ENCODE measurements at places on chromosomes 5 and 9.

GRCh38 chr5:93819668-93820067 is 78.3 kb upstream of the POU5F2 start:
- no peak for DNase-seq

DNA sequence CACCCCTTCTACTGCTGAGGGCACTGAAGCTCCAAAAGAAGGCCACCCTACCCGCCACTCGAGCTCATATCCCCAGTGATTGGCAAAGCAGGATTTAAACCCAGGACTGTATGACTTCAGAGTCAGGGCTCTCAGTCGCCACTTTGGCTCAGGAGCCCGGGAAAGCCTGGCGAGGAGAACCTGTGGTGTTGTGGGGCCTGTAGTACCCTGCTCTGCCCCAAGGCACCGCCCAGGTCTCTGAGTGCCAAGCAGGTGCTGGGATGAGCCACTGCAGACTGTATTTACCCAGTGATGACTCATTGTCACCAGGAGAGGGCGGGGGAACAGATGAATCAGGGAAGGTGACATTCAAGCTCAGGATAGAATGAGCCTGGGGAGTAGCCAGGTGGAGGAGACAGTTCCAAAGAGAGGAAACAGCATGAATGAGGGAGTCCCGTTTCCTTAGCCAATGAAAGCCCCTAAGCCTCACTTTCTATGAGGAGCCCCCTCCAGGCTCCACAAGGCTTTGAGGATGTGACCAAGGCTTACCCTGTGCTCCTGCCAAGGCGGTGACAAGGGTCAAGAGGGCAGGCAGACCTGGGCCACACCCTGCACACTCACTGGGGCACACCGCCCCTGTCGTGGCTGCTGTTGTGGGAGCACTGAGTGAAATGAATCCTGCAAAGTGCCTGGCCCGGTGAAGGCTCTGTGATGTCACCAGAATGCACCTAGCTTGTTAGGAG is 17.8 kb upstream of the DPM2 start:
- DNase-seq, result no peak

GRCh38 chr5:21806271-21806670 is 1046.9 kb downstream of the CDH12 start:
- DNase-seq, result no peak

- DNase-seq, result no peak
Measured at GRCh38 chr5:40734986-40735385, 20.8 kb downstream of the TTC33 start.

- no peak for DNase-seq
Measured at GRCh38 chr9:79060766-79061165, 511.0 kb upstream of the TLE4 start.

- no peak for DNase-seq
Measured at GRCh38 chr9:19231126-19231903, 822 bp downstream of the DENND4C start.

- DNase-seq, result no peak
Measured at GRCh38 chr9:114285166-114285867, 37.6 kb upstream of the ORM1 start.

GRCh38 chr5:111781200-111781599 is 24.2 kb upstream of the NREP start:
- no peak for DNase-seq

GRCh38 chr5:113166852-113167366 is 190.3 kb downstream of the DCP2 start:
- no peak for DNase-seq

GRCh38 chr9:116978155-116978554 is 291.1 kb downstream of the TRIM32 start:
- DNase-seq, result no peak

DNA sequence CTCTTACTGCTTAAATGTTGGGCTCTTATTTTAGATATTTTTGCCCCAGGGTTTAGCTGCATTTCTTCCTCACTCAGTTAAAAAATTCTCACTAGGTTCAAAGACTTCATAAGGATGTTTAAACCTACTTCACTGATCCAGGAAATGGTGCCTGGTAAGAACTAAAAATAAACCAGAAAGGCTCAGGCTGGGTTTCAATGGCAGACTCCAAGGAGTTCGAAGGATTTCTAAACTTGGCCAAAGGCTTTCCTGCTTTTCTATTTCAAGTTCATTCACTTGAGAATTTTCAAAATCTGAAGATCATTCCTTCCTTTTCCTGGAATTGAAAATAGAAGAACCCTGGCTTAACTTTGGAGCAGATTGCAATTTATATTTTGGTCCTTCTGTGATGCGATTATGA is 193.0 kb upstream of the MAP1B start:
- no peak for DNase-seq

DNA sequence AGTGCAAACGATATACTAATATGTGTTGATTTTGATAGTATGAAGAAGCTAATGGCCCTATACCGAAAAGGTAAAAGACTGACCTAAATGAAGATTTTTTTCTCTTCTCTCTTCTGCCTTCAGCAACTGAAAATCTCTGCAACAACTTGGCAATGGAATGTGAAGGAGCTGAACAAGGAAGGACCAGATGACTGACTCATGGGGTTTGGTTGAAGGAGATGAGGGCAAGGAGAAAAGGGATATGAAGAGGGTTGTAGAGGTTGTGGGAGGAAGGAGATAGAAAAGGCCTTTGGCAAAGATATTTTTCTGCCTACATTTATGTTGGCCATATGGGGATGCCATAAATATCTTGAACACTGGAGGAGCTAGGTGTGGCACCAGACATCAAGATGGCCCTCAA is 129.7 kb upstream of the CHD1 start:
- no peak for DNase-seq

DNA sequence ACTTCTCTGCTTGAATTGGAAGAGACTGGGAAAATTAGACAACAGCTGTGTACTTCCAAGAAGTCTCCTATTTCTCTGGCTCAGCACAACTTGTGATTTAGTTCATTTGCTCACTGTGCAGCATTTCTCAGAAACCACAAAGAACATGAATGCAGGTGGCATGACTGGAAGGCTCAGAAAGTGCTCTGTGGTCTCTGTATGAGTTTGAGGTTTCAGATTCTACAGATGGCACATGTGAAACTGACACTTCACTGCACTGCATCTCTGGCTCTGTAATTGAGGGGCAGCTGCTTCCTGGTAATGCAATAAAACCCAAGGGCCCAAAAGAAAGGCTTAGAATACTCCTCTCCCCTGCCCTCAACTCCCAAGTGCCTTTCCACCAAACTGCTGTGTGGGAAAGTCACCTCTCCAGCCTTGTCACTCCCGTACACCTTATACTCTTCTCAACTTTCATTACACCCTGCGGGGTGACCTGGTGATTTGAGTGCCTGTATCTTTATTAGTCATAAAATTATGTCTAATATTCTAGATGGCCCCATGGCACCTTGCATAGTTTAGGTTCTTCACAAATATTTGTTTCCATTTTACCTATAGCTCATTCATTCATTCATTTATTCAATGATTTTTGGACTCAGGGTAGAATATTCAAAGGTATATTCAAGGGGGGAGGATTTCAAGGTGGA is 82.5 kb downstream of the ESM1 start:
- no peak for DNase-seq

DNA sequence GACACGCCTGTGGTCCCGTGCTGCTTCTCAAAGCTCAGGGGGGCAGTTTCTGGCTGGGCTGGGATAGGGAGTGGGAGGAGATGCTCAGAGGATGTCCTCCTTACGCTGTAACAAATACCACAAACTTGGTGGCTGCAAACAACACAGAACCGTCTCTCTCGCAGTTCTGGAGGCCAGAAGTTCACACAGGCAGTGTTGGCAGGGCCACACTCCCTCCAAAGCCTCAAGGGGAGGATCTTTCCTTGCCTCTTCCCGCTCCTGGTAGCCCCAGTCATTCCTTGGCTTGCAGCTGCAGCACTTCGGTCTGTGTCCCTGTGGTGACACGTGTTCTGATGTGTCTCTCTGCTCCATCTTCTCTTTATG is 10.4 kb upstream of the ORM1 start:
- no peak for DNase-seq

Measured in cortex of kidney (tissue), 1 donor.